NCI-H187 treated with DMSO at 0.1 percent for 48 hours (cell line): ENCODE measurements at places on chromosomes 4 and X.

DNA sequence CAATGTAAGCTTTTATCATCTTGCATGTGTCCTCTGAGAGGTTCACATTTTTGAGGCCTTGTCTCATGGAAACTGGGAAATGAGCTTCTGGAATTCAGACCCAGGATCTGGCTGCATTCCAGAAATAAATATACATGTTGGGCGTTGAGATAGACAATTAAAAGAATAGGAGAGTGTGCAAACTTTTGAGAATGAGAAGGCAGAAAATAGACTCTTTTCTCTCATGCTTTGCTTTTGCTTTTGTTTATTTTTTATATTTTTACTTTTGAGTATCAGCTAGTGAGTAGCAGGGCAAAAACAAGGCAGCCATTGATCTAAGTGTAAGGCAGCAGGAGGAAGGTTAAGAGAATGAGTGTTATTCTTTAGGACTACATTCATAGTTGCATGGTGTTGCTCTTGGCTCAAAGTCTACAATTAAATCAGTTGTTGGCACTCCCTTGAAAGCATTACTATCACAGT, 12.4 kb downstream of the SHROOM3 start:
- DNase-seq, result no peak

DNA sequence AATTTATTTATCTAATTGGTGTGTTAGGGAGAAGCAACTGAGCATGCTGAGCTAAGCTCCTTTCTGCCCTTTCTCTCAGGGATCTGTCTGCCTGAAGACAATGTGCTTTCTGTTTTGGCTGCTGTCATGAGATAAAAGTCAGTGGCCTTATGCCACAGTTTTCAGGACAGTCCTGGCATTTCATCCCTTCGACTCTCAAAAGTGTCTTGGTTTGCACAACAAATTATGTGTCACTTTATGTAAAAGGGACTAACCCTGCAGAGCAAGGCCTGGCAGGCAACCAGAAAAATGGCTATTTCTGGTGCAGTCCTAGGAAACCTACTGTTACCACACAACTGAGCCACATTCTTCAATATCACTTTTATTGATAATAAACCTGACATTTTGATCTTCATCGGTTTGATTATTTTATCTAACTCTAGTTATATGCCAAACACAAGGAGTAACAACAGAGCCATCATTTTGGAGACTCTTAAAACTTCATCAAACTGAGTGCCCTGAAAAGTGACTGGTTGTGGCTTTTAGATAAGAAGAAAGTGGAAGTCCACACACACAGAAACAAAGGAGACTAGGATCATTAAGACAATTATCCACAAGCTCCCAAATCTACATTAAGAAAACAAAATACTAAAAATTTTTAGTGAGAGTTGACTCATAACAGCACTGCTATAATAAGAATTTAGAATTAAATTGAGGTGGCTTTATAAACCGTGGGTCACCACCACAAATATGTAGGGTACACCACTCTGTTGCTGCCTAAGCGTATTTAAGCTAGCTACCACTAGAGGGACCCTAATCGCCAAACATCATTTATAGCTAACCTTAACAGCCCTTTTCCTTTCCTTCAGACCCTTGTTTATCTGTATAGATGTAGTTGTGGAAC, 95.9 kb upstream of the PTPN13 start:
- DNase-seq, result peak; percentile 43

- DNase-seq, result no peak
These were observed 210.0 kb downstream of the KLHL4 start for GRCh38 chrX:87727620-87728019.

DNA sequence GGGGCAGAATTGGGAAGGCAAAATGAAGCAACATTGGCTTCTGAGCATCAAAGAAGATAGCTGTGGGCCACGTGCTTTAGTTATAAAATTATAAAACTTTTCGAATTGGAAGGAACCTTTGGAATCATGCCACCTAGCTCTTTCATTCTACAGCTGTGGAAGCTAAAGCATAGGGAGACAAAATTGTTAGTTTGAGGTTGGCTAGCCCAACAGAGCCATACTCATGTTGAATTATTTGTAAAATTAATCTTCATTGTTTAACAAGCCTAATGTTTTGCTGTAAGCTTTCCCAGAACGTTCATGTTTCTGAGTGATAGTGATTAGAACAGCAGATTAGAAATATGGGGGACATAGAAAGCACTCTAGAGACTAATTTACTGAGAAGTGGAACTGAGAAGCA, 35.9 kb downstream of the HHIP start:
- DNase-seq, result no peak

DNA sequence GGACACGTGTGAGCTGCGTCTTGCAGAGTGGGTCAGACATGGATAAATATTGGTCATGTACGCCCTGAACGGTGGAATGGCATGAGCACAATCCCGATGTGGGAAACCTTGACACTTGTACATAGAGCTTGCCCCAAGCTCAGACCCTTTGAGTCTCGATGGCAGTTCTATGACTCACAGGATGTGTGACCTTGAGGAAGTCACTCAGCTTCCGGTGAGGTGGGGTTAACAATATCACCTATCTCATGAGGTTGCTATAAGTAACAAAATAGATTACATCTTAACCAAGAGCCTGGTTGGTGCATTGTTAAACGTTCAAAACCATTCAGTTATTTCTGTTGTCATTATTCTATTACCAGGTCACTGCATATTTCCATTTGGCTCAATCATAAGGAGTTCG, 109.1 kb upstream of the TBL1X start:
- DNase-seq, result no peak
